ENCODE measurements at places on chromosomes 6 and 20.
A peak's percentile ranks its signal among the peaks of the same experiment; 100 is the strongest.

DNA sequence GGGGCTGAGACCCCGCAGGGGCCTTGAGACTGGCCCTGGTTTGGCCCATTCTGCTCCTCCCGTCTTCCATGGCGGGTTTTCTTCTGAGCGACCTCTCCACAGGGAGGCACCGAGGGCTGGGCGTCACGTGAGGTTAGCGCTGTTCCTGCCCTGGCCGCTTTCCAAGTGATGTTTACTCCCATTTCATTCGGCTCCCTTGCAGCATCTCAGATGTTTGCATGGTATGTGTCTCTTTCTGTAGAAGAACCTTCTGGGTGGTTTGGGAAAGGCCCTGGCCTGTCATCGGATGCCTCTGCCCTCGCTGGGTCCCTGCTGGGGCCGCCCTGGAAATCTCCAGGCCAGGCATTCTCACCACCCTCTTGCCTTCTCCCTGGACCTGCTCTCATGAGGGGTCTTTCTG is 17.3 kb downstream of the RAMACL start:
- no peak for DNase-seq

DNA sequence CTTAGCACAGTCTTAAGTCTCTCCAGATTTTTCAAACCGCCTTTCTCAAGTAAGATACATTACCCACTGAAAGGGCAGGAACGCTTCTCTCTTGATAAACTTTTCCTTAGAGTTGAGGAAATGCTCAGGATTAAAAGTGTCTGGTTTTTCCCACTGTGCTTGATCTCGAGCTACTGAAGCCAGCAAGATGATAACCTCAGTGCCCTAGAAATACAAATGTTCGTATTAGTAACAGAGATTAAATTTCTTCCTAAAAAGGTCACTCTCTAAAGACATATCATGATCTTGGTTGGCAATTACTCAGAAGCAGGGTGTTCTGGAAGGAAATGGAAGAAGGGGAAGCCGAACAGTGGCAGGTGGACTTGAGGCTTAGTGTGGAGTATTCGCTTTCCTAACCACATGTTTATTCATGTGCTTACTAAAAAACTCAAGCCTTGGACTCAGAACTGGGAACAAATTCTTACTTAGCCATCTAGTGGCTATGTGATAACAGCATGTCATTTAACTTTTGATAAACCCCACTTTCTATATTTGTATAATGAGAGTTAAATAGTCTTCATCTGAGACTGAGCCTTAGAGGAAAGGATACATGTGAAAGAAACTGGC is 20.1 kb downstream of the C6orf141 start:
- DNase-seq: no peak

DNA sequence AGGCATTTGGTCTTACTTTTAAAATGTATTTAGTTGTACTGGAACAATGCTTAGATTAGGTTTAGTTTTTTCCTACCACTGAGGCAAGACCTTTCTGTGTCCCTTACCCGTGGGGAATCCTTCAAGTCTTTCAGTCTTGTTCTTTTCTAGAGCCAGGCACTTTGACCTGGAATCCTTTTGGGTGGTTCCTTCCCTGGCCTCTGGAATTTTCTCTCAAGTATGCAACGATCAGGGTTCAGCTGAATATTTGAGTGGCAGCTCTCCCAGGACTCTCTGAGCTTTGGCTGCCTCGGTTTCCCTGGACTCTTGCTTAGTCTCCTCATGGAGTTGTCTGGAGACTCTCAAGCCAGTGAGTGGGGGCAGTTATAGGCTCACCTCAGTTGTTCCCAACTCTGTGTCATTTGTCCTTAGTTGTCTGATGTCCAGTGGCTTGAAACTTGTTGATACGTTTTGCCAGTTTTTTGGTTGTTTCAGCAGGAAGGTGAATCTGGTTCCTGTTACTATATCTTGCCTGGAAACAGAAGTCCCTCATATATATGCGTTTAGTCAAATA is 118.1 kb downstream of the QKI start:
- DNase-seq: no peak

DNA sequence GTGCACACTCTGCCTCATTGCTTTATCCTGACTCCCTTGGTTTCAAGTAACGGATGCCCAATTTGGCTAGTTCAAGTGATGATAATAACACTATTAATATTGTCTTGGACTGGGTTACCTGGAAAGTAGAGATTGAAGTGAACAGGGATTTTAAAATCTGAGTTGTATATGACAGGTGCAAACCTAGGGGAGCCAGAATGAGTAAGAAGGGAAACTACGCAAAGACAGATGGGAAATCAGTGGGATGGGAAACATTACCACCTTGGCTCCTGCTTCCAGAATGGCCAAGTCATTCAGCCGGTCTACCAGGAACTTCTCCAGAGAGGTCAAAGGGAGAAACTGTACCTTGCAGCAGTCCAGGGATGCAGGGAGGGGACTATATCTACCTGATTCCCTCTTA is 41.9 kb downstream of the OGFRL1 start:
- DNase-seq: no peak

- DNase-seq: no peak
Measured at GRCh38 chr6:126738146-126738545, 380.3 kb upstream of the RSPO3 start.

- DNase-seq: no peak
Measured at GRCh38 chr6:131644921-131645320, 7.8 kb downstream of the ENPP3 start.

DNA sequence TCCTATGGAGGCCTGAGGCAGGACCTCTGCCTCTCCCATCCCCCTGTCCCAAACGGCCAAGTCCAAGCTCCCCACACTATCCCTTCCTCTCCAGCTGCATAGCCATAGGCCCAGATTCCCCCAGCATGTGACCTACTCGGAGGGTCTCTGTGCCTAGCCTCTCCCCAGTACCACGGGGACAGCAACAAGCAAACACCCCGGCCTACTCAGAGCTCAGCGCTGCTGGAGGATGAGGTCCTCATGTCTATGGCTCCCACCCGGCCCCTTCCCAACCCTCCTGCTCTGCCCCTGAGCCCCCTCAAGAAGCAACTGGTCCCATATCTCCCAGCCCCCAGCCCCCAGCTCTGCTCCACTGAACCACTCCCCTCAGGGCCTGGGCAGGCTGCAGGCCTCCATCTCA is 24.2 kb downstream of the RNASET2 start:
- DNase-seq: no peak

DNA sequence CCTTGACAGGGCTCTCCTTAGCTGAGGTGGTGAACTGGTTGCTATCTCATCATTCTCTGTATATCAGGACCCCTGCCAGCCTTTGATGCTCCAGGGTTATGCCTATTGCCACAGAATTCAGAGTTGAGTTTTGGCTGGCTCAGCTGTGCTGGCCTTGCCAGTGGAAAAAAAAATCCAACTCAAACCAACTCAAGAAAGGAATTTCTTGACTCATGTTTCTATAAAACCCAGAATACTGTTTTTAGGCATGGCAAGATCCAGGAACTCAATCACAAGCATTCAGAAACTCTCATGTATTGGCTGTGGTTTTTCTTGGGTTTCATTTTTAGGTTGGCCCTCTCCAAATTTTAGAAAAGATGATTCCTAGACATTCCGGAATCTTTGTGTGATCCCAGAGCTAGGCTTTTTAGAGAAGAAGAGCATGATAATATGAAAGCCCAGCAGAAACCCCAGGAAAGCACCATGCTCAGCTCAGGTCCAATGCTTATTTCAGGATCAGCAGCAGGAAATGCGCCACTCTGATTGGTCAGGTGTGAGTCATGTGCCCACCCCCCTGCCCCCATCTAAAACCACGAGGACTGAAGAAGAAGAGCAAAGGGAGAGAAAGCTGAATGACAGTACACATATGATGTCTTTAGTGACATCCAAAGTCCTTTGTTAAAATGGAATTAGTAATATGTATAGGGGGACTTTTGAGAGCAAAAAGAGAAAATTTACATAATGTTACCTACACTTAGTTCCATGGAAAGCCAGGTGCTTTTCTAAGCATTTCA is 122.9 kb downstream of the RNF144B start:
- DNase-seq: no peak

DNA sequence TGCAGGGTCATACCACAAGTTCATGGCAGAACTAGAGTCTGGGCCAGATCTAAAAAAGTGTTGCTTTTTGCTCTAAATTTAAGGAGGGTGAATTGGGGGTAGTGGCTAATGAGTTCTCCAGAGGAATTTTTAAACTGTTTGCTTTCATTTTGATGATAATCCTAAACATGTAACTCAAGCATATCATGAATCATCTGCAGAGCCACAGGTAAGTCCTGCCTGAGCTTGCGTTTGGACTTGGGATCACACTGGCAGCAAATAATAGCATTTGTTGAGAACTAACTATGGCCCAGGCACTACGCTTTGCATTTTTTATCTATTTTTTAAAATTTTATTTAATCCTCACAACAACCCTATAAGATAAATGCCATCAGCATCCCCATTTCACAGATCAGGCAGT is 27.4 kb downstream of the FAM110A start:
- DNase-seq: no peak

DNA sequence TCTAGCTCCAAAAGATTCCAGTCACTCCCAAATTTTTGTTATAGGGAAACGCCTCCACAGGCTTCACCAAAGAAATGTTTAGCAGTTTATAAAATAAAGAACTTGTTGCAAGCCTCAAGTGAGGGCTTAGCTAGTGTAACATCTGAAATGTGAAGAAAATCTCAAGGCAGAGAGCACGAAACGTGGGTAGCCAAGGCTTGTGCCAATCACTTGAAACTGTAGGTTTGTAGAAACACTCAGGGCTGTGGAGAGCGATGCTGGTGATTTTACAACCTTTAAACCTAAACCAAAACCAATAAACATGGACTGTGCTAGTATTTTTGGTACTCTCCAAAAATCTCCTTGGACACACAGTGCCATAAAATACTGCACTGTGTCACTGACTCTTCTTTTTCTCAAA is 108.1 kb upstream of the TRAF3IP2 start:
- no peak for DNase-seq

GRCh38 chr6:11609324-11610071 is 71.9 kb downstream of the TMEM170B start:
- DNase-seq: peak; percentile 66

- DNase-seq: no peak
Measured at GRCh38 chr20:4667371-4667773, 54.3 kb upstream of the PRND start.

GRCh38 chr6:109477725-109478124 is 5.3 kb downstream of the ZBTB24 start:
- DNase-seq: no peak

DNA sequence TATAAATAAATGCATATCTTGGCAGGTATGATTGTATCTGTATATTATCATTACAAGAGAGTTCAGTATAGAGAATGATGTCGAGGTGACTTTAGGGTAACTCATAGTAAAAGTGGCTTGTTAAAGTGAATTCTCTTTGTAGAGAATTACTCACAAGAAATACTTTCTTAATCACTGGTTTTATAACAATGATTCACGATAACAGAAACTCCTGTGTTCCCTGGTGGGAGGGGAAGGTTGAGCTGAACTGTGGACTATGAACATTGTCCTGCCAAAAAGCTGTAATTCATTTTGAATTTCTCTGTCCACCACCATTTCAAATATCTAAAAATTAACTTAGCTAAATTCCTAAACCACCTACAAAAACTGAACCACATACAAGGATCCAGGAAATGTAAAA is 7.7 kb downstream of the TPMT start:
- DNase-seq: no peak

DNA sequence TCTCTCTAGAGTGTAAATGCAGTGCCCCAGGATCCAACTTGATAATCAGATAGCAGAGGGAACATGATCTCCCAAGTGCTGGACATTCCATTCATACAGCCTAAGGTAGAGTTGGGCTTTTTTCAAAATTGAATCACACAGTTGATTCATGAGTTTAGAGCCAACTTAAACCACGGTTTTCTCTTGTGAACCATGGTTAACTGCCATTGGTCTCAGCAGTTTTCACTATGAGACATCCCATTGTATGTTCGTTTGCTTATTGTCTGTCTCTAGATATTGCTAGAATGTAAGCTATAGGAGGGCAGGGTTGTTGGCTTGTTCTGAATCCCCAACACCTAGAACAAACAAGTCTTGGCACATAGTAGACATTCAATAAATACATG is 37.2 kb upstream of the TAF8 start:
- DNase-seq: no peak

GRCh38 chr20:37920270-37920669 is 17.3 kb downstream of the VSTM2L start:
- DNase-seq: no peak

DNA sequence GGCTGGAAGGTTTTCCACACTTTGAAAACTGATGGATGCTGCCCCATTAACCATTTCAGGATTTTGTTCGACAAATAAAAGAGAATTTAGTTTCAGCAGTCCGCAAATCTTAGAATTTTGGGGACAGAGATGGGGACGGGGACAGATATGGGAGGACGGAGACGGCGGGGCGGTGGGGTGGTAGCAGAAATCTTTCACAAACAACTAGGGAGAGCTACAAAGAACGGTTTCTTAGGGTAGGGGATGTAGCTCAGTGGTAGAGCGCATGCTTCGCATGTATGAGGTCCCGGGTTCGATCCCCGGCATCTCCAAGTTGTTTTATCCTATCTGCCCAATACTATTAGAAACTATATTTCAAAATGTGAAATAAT is 15.1 kb downstream of the HMGN4 start:
- DNase-seq: peak; percentile 59

- no peak for DNase-seq
Measured at GRCh38 chr6:145147559-145147958, 587.8 kb downstream of the EPM2A start.

DNA sequence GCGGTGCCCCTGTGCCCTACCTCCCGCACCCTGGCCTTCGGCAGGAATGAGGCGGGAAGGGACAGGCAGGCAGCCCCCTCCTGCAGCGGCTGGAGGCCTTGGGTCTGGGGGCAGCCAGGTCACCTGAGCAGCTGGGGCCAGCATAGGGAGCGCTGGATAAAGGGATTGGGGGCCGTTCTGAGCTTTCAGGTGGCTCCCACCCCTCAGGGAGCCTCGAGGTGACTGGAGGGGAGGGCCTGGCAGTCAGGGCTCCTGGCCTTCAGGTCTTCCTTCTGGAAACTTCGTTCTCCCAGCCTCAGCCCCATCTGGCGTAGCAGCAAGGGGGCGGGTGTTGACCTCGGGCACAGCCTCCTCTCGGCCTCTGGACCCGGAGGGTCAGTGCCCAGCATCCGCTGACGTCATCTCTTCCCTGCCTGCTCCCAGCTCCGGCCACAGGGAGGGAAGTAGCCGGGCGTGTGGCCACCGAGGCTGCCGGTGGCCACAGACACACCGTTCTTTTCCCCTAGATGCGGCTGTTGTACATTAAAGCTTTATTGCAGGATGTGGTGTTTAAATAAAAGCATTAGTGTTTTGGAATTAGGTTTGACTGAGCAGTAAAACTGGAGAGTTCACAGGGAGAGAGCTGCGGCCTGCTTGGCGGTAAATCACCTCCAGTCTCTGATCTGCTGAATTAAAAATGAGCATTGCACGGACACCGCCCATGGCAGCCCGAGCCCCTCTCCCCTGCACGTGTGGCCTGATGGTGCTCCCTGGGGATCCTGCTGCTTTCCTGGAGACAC is 80.0 kb upstream of the GATA5 start:
- DNase-seq: no peak

DNA sequence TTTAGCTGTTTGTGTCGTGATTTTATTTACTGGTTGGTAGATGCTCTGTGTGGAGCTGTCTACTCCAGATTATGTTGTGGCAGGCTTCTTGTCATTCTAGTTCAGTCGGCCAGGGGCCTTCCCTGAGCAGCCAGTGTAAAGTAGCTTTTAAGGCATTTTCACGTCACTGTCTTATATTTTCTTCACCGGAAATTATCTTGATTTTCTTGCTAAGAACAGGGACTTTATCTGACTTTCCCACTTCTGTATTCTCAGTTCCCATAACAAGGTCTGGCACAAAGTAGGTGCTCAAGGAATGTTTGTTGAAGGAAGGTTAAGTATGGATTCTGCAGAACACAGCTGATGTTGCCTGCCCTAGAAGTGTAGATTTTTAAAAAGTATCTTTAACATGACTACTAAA is 868 bp downstream of the LTV1 start:
- DNase-seq: no peak

- DNase-seq: no peak
Measured at GRCh38 chr6:138953451-138953850, 34.6 kb downstream of the REPS1 start.

All from urothelium cell line (cell line).